ENCODE measurements at places on chromosomes 2 and 18. TPM values are rescaled to one million over a fixed set of nuclear protein-coding genes. Genes with fewer than 3 reads are reported as not detected.

The DAPL1 gene
- total RNA-seq, result not detected

The DYNAP gene
- total RNA-seq, result not detected

The FN1 gene
- total RNA-seq, result 272 TPM

The GKN1 gene
- total RNA-seq, result not detected

The MEIS1 gene
- 18.4 TPM for total RNA-seq

The TRAPPC12 gene
- total RNA-seq, result 139 TPM

The FAP gene
- 4.4 TPM for total RNA-seq

The DNER gene
- total RNA-seq, result 1.5 TPM

The SRSF7 gene
- total RNA-seq, result 80.6 TPM

The CFC1 gene
- not detected for total RNA-seq

The TLX2 gene
- total RNA-seq, result not detected

The GNLY gene
- total RNA-seq, result 4.2 TPM

- DNase-seq, result no peak
- no peaks in the 10 kb centered on the region for H3K4me1 ChIP-seq
- no peak overlapping the region for H3K4me3 ChIP-seq
- H3K27me3 ChIP-seq, result no peaks in the 10 kb centered on the region
These were observed 108.8 kb upstream of the ITGB6 start for GRCh38 chr2:160308915-160309314.

- no peaks in the 10 kb centered on the region for H3K4me1 ChIP-seq
- DNase-seq, result peak; percentile 62
- peak within 1 kb of the TSS; percentile 89 for H3K27ac ChIP-seq
- no peaks in the 10 kb centered on the region for H3K36me3 ChIP-seq
These were observed at the start of gene SPATS2L for GRCh38 chr2:200306196-200306930. Gene SPATS2L, plus strand, starts transcription at chr2:200306693. Its CDS starts 82,552 bp downstream, at chr2:200389245.

DNA sequence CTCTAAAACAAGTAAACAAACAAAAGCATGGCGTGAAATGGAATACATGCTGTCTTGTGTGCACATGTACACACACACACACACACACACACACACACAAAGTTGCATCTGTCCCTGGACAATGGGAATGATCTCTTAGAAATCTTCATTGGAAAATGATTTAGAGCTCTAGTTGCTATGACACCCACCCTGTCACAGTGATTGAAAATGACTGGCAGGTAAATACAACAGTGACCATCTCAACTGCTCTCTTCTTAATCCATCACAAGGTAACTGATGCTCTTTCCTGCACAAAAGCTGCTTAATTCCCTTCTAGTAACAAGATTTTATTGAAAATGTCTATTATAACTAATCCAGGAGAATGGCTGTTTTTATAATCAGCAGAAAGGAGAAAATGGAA lies 1011.7 kb upstream of the GYPC start:
- H3K4me1 ChIP-seq, result no peaks in the 10 kb centered on the region
- no peak overlapping the region for H3K4me3 ChIP-seq
- no peaks in the 10 kb centered on the region for H3K36me3 ChIP-seq
- no peak overlapping the region for H3K27ac ChIP-seq
- no peak for DNase-seq

- no peaks in the 10 kb centered on the region for H3K36me3 ChIP-seq
- DNase-seq, result no peak
- H3K27ac ChIP-seq, result no peak overlapping the region
- H3K4me1 ChIP-seq, result no peaks in the 10 kb centered on the region
These were observed 471.6 kb downstream of the CPS1 start for GRCh38 chr2:211027976-211028375.

GRCh38 chr18:22536558-22536957 lies 118.8 kb upstream of the CTAGE1 start:
- H3K36me3 ChIP-seq, result no peaks in the 10 kb centered on the region
- no peak for DNase-seq
- no peaks in the 10 kb centered on the region for H3K4me1 ChIP-seq
- H3K4me3 ChIP-seq, result no peak overlapping the region

DNA sequence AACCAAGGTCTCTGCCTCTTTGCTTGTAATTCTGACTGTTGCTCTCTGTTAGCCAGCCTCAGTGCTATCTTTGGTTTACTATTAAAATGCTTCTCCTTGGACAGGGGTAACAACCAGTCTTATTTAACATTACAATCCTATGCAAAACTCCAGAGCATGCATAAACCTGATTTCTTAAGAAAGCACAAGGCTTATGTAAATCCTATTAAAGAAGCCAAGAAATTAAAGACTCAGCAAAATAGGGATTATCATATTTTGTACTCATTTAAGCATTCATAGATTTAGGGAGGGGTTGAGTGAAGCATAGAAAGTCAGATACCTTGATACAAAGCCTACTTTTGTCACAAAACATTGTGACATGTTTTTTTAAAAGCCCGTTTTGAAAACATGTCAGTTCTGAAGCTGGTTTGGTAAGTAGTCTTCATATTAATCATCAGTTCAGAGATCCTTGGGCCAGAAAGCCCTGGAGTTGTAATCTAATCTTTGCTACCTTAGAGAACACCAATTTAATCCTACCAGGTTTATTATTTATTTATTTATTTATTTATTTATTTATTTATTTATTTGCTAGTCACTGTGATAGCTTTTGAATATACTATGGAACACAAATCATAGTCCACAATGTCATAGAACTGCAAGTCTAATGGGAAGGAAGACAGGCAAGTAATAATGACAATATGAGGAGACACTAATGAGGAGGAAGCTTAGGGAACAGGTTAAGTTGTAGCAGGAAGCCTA lies 158.0 kb upstream of the HNMT start:
- no peaks in the 10 kb centered on the region for H3K4me1 ChIP-seq
- no peak overlapping the region for H3K4me3 ChIP-seq
- H3K27me3 ChIP-seq, result no peaks in the 10 kb centered on the region
- H3K27ac ChIP-seq, result no peak overlapping the region
- H3K36me3 ChIP-seq, result no peaks in the 10 kb centered on the region
- DNase-seq, result no peak

DNA sequence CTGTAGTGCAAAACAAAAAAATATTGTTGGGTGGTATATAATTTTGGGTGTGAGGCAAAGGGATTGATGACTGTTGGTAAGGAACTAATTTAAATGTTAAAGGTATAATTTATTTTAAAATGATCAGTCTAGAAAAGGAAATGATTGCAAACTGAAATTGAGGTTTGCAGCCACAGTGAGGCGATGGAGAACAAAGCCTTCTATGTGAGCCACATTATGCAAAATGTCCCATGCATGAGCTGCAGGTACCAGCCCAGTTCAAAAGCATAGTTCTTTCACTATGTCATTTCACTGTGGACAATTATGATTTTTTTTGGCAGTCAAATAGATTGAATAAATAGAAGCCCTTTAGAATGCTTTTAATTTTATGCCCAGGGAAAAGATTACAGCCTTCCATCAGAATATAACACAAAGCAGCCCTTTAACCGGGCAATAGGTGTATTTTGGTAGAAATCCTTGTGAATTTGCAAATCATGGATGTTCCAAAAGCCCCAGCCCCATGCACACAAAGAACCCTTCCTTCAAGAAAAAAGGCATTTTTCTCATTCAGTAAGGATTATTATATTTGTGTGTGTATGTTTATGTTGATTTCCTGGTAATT lies 1.7 kb downstream of the MAP2 start:
- no peaks in the 10 kb centered on the region for H3K27me3 ChIP-seq
- H3K27ac ChIP-seq, result no peak overlapping the region
- no peaks in the 10 kb centered on the region for H3K4me1 ChIP-seq
- no peaks in the 10 kb centered on the region for H3K36me3 ChIP-seq
- H3K4me3 ChIP-seq, result peak overlapping the region; percentile 38

DNA sequence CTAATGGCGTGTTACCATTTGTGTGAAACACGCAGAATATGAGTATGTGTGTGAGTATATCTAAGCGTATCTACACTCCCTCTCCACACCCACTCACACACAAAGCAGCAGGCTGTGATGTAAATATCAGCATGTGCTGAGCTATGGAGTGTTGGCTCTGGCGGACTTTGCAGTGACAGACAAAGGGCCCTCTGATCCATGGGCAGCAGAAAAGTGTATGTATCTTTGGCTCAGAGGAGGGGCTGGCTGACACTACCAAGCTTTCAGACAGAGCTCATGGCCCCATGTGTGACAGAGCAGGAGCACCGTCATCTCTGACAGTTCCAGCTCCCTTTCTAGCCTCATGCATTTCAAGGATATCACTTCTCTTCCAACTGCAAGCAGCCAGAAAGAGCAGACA lies 57.2 kb upstream of the ASB18 start:
- no peaks in the 10 kb centered on the region for H3K27me3 ChIP-seq
- no peaks in the 10 kb centered on the region for H3K4me1 ChIP-seq
- H3K27ac ChIP-seq, result peak overlapping the region; percentile 28
- H3K36me3 ChIP-seq, result no peaks in the 10 kb centered on the region
- DNase-seq, result no peak

- DNase-seq, result no peak
- no peak overlapping the region for H3K27ac ChIP-seq
- no peaks in the 10 kb centered on the region for H3K4me1 ChIP-seq
- H3K27me3 ChIP-seq, result no peaks in the 10 kb centered on the region
These were observed 114.0 kb upstream of the GLS start for GRCh38 chr2:190766595-190766994.

- H3K4me3 ChIP-seq, result no peak overlapping the region
- no peaks in the 10 kb centered on the region for H3K4me1 ChIP-seq
- H3K27ac ChIP-seq, result no peak overlapping the region
- DNase-seq, result no peak
- H3K27me3 ChIP-seq, result no peaks in the 10 kb centered on the region
- H3K36me3 ChIP-seq, result no peaks in the 10 kb centered on the region
These were observed 332.7 kb downstream of the CYRIA start for GRCh38 chr2:16332681-16333557.

- no peaks in the 10 kb centered on the region for H3K36me3 ChIP-seq
- no peak for DNase-seq
- H3K4me3 ChIP-seq, result no peak overlapping the region
- H3K4me1 ChIP-seq, result no peaks in the 10 kb centered on the region
- no peaks in the 10 kb centered on the region for H3K27me3 ChIP-seq
These were observed 213.3 kb downstream of the FAM210A start for GRCh38 chr18:13513021-13513420.

DNA sequence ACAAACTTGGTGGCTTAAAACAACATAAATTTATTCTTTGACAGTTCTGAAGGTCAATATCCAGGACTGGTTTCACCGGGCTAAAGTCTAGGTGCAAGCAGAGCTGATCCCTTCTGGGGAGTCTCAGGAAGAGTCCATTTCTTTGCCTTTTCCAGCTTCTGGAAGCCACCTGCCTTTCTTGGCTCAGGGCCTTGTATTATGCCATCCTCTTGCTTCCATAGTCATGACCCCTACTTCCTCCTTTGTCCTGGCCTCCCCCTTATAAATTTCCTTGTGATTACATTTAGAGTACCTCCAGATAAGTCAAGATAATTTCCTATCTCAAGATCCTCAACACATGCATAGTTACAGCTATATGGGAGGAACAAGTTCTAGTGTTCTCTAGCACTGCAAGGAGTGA lies 1089.5 kb downstream of the LRP1B start:
- no peak overlapping the region for H3K27ac ChIP-seq
- no peaks in the 10 kb centered on the region for H3K27me3 ChIP-seq
- H3K4me1 ChIP-seq, result no peaks in the 10 kb centered on the region

- peak overlapping the region; percentile 81 for H3K4me3 ChIP-seq
- H3K27ac ChIP-seq, result no peak overlapping the region
- no peaks in the 10 kb centered on the region for H3K4me1 ChIP-seq
- no peaks in the 10 kb centered on the region for H3K36me3 ChIP-seq
These were observed 823 bp upstream of the GORASP2 start for GRCh38 chr2:170928036-170928823.

GRCh38 chr18:29439398-29439797 lies 1262.5 kb upstream of the CDH2 start:
- H3K4me3 ChIP-seq, result no peak overlapping the region
- H3K27me3 ChIP-seq, result no peaks in the 10 kb centered on the region
- no peaks in the 10 kb centered on the region for H3K4me1 ChIP-seq
- no peak for DNase-seq

DNA sequence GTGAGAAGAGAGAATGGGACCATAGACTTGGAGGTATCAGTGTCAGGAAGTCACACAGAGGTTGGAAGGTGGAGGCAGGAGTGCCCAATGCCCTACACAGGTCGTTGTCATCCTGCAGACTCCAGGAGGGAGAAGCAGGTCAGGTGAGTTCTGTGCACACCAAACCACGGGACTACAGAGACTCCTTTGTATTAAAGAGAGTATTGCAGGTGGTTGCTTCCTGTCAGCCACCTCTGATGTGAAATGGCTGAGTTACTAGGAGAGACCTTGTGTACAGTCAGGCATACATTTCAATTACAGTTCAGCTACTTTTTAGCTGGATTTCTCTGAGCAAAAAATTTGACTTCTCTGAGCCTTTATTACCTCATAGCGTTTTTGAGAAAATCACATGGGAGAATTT lies 51.6 kb downstream of the SPP2 start:
- no peaks in the 10 kb centered on the region for H3K4me1 ChIP-seq
- no peaks in the 10 kb centered on the region for H3K36me3 ChIP-seq
- no peak overlapping the region for H3K4me3 ChIP-seq
- DNase-seq, result no peak

- no peak overlapping the region for H3K4me3 ChIP-seq
- H3K4me1 ChIP-seq, result no peaks in the 10 kb centered on the region
- H3K36me3 ChIP-seq, result no peaks in the 10 kb centered on the region
- H3K27ac ChIP-seq, result no peak overlapping the region
These were observed 3.8 kb upstream of the GATA6 start for GRCh38 chr18:22165603-22166068.

- no peak for DNase-seq
- no peak overlapping the region for H3K4me3 ChIP-seq
- H3K27ac ChIP-seq, result no peak overlapping the region
- H3K36me3 ChIP-seq, result no peaks in the 10 kb centered on the region
- H3K4me1 ChIP-seq, result no peaks in the 10 kb centered on the region
These were observed 64.0 kb downstream of the AAK1 start for GRCh38 chr2:69579536-69579935.

GRCh38 chr2:104431701-104432121 lies 422.2 kb upstream of the POU3F3 start:
- DNase-seq, result no peak
- H3K36me3 ChIP-seq, result no peaks in the 10 kb centered on the region
- H3K27ac ChIP-seq, result no peak overlapping the region
- no peak overlapping the region for H3K4me3 ChIP-seq

DNA sequence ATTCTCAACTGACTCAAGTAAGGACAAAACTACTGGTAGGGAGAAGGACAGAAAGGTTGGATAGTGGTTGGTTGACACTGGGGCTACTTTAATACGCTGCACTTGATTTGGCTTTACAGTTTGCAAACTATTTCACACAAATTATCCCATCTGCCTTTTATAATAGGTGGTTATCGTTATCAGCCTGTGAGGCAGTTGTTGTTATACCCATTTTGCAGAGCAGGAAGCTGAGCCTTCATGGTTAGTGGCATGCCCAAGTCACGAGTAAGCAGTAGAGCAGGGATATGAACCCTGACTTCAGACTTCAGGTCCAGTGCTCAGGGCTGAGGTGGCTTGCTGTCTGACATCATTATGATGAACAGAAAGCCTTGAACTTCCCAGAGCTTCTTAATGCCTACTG lies 5.3 kb downstream of the CTIF start:
- no peak overlapping the region for H3K27ac ChIP-seq
- no peaks in the 10 kb centered on the region for H3K27me3 ChIP-seq
- no peak for DNase-seq
- H3K36me3 ChIP-seq, result no peaks in the 10 kb centered on the region
- no peak overlapping the region for H3K4me3 ChIP-seq
- peaks cover 49% of the 10 kb centered on the region for H3K4me1 ChIP-seq

- H3K27me3 ChIP-seq, result no peaks in the 10 kb centered on the region
- H3K36me3 ChIP-seq, result no peaks in the 10 kb centered on the region
- DNase-seq, result peak; percentile 79
- peak overlapping the region; percentile 90 for H3K27ac ChIP-seq
- peaks cover 2% of the 10 kb centered on the region for H3K4me1 ChIP-seq
These were observed 129.5 kb upstream of the PELI1 start for GRCh38 chr2:64273524-64274398.

Data from tibial nerve (tissue), 4 donors.